ENCODE measurements at places on chromosomes 13 and 19.
A peak's percentile ranks its signal among the peaks of the same experiment; 100 is the strongest.

- DNase-seq = no peak
Measured at GRCh38 chr19:18878858-18879578, 16.9 kb downstream of the CERS1 start.

GRCh38 chr19:617551-618246 is 15.6 kb downstream of the POLRMT start:
- no peak for DNase-seq

DNA sequence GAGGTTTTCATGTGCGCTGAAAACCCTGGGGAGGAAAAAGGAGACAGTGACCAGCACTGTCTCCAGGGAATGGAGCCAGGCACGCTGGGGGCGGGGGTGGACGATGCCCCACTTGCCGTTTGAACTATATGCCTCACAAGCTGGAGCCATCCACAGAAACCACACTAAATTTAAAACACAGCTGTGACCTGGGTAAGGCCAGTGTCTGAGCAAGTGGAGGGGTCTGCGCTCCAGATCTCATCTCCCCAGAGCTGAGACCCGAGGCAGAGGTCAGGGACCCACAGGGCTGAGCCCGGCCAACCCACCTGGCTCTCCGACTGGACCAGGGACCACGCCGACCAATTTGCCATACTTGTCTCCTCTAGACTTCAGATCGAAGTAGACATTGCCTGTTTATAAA is 23.2 kb downstream of the CARS2 start:
- no peak for DNase-seq

GRCh38 chr19:54271106-54271505 is 9.8 kb downstream of the LILRB2 start:
- DNase-seq = no peak

- no peak for DNase-seq
Measured at GRCh38 chr13:99507986-99508385, 6.7 kb downstream of the TM9SF2 start.

GRCh38 chr13:30331331-30331771 is 24.0 kb upstream of the KATNAL1 start:
- no peak for DNase-seq

- DNase-seq = peak; percentile 56
Measured at GRCh38 chr19:4676955-4677731, 7.0 kb upstream of the MYDGF start.
